ENCODE measurements at places on chromosomes 5 and 9. TPM values are rescaled to one million over a fixed set of nuclear protein-coding genes. Genes with fewer than 3 reads are reported as not detected.

The PAPPA gene
- total RNA-seq: 33.4 TPM

The RBM18 gene
- total RNA-seq: 9.5 TPM

The LCN10 gene
- not detected for total RNA-seq

The TRPM3 gene
- 0.50 TPM for total RNA-seq

The TRIO gene
- total RNA-seq: 139 TPM

The LHX3 gene
- total RNA-seq: not detected

The CCL19 gene
- total RNA-seq: not detected

The PLAC8L1 gene
- not detected for total RNA-seq

The CXCL14 gene
- 0.26 TPM for total RNA-seq
